ENCODE measurements at places on chromosomes 5 and 9.

GRCh38 chr5:180375955-180376354 lies 22.8 kb upstream of the GFPT2 start:
- DNase-seq: no peak

GRCh38 chr5:179326122-179326927 lies 18.9 kb downstream of the ADAMTS2 start:
- DNase-seq: peak; percentile 78

GRCh38 chr5:132790201-132790865 lies 13.3 kb upstream of the SEPTIN8 start:
- DNase-seq: no peak

DNA sequence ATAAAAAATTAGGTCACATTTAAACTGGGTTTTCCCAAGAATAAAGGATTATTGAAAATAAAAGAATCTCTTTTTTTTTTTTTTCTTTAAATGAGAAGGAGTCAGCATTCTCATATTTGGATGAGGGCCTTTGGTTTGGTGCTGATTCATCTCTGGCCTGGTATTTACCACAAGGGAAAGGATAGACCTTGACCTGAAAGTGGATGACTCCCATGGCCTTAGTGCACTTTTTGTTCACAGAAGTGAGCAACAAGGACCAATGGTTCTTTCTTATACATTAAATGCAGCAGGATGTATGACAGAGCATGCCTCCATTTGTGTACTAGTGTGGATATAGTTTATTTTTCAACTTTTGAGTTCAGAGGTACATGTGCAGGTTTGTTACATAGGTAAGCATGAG lies 6.9 kb downstream of the YTHDC2 start:
- DNase-seq: no peak

- DNase-seq: no peak
Observed at GRCh38 chr9:124654431-124654830, 116.7 kb downstream of the NR6A1 start.

GRCh38 chr9:70902171-70902570 lies 219.2 kb downstream of the TRPM3 start:
- no peak for DNase-seq

GRCh38 chr9:135949501-135950134 lies 11.6 kb downstream of the UBAC1 start:
- DNase-seq: no peak

DNA sequence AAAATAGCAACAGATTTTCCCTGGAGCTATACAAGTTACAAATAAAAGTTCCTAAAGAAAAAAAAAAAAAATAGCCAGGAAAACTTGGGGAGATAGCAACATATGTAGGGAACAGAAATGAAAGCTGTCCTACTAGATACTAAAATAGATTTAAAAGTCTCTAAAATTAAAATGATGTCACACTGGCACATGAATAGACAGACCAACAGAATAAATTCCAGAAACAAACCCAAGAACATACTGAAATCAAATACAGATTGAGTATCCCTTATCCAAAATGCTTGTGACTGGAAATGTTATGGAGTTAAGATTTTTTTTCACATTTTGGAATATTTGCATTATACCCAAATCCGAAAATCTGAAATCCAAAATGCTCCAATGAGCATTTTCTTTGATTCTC lies 23.8 kb downstream of the GOLPH3 start:
- DNase-seq: no peak

- peak; percentile 78 for DNase-seq
Observed at GRCh38 chr5:157828944-157829639, 29.9 kb downstream of the CLINT1 start.

DNA sequence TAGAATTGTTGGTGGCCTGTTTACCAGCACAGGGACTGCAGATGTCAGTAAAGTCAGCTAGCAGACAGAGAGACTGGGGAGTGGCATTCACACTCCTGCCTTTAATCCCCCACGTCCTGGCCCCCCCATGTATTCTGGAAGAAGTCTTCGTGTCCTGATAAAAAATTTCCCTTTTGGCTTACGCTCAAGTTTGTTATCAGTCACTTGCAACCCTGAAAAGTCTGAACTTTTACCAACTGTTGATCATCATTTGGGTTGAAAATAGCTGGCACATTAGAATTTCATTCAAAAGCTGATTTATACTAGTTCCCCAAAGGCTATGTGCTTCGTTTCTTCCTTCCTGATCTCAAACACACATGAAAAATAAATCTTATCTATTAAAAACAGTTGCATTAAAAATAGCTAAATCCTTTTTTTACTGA lies 5.8 kb upstream of the CRHBP start:
- DNase-seq: no peak

DNA sequence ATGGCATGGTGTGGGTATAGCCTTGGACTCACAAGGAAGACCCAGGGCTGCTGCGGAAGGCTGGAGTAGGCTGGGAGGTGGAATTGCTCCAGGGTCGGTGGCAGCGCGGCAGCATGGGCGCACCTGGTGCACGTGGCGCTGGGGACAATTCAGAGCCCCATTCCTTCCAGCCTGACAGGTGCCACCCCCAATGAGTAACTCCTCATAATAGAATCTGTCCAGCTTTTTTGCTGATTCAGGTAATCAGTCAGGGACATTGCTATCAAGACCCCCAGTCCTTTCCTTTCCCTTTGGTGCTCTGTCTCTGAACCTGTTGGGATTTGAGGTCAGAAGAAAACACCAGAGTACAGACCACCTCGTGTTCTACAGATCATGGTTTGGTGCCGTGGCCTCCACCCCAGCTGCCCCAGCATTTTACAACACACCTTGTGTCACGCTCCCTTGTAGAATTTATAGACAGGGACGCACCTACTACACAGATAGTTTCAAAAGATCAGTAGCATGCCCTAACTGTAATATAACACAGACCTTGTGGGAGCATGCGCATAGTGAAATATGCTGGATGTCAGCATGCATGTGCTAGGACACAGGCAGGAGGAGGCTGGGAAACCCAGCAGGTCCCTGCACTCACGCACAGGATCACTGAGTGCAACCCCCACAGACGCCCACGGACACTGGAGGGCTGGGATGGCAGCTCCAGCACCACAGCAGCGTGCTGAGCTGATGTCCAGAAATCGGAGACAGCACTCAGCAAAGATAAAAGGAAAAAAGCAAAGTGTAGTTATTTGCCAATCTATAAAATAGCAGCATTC lies 47.9 kb upstream of the CTSL start:
- no peak for DNase-seq

- DNase-seq: peak; percentile 37
Observed at GRCh38 chr5:161442471-161442870, 104.1 kb downstream of the GABRB2 start.

- DNase-seq: peak; percentile 75
Observed at GRCh38 chr9:129482521-129483414, 138.1 kb downstream of the C9orf50 start.
